ENCODE measurements at places on chromosomes 5 and 9. TPM values are rescaled to one million over a fixed set of nuclear protein-coding genes. Genes with fewer than 3 reads are reported as not detected.

ANKDD1B gene
- not detected for total RNA-seq

PSD2 gene
- total RNA-seq = not detected

ANKRD34B gene
- total RNA-seq = not detected

GRCh38 chr9:20713172-20713571 is 29.1 kb downstream of the FOCAD start:
- no peak for ATAC-seq

DNA sequence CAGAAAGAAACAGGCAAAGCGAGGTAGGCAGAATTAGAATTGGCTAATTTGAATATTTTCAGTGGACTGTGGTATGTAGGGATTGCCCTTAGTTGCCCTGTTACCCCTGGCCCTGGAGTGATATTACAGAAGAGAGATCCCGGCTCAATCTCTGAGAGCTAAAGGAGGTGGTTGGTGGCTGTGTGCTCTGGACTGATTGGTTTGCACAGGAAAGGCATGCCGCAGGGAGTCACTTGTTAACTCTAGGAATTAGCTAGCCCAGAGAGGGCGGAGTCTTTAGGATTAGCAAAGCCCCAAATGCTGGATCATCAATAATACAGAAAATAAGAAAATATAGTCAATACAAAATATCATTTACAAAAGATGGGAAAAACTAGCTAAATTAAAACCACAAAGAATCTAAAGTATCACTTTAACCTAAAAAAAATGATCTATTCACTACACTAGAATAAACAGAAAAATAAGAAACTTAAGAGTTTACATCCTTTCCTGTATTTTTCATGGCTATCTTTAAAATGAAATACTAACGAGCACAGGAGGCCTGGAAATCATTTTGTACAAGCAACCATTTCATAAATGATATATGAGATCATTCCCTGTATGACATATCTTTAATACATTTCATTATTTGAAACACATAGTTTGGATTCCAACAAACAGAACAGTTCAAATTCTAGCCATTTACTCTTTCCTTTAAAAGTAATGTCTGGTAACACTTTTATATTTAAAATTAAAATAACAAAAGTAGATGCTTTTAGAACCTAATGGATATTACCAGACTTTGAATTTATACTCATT is 71.1 kb downstream of the GNAQ start:
- ATAC-seq = no peak

GRCh38 chr9:36874921-36875320 is 159.1 kb downstream of the PAX5 start:
- no peak for ATAC-seq
